ENCODE measurements at places on chromosomes 2 and 18.

GRCh38 chr2:133040170-133040569 lies 370.2 kb upstream of the LYPD1 start:
- no peak for DNase-seq

- DNase-seq: no peak
Measured at GRCh38 chr2:5437375-5437774, 254.8 kb upstream of the SOX11 start.

- DNase-seq: no peak
Measured at GRCh38 chr2:148273158-148273691, 252.3 kb downstream of the MBD5 start.

DNA sequence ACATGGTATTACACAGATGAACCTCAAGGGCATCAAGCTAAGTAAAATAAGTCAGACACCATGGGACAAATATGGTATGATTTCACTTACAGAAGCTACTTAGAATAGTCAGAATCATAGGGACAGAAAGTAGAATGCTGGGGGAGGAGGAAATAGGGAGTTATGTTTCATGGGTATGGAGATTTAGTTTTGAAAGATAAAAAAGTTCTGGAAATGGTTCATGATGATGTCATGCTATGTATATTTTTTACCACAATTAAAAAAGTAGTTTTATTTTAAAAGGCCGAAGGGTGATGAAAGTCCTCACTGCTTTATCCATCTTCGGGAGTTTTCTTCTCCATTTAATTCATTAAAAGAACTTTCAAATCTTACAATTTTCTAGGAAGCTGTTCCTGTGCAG lies 181.9 kb downstream of the CALCRL start:
- no peak for DNase-seq

DNA sequence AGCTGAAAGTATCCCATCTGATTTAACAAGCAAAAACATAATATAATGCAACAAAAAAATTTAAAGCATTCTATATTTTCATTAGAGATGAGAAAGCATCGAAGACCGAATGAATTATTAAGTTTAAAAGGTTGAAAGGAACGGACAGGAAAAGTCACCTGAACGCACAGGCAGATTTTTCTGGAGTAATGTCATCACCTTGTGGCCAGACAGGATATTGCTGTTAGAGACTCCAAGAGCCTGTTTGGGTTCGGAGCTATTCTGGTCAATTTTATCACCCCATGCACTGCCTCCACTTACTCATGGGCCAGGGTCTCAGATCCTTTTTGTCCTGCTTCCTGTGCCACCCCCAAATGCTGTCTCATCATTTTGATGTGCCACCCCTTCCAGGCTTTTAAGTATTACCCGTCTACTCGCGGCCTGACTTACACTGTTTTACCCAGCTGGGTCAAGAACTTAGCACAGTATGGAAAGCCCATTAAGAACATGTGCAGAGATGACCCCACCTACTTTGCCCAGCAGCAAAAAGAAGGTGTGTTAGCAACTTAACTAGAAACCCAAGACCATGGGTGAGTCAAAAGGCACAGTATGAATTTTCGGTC lies 27.3 kb downstream of the GKN2 start:
- DNase-seq: no peak

- no peak for DNase-seq
Measured at GRCh38 chr2:96486696-96487095, 18.5 kb downstream of the NEURL3 start.

DNA sequence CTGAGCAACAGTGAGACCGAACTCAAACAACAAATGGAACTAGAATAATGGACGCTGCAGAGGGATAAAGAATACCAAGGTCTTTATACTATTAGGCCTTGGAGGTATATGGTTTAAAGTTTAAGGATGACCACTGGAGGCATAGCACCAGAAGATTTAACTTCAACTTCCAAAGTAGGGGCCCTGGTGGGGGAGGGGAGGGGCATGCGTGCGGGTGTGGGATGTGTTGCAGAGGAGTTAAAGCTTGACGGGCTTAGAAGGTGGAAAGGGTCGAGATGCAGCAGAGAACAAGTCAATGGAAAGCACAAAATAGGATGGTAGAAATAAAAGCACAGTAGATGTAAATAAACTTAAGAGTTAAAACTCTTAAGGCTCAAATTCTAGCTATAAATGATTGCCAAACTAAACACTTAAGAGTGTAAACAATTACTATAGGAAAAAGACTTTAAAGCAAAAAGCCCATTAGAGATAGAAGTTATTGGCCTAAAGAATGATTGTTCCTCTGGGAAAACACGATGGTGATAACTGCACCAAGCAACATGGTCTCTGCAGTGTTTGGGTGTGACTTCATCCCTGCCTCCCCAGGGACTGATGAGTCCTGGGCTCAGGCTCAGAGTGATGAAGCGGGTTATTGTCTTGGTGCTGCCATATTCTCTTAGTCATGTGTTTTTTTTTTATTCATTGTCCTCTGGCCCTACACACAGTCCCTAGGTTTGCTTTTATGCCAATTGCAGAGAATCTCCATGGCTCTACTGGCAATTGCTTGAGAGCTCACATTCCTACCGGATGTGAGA lies 13.0 kb downstream of the RRM2 start:
- peak; percentile 46 for DNase-seq

GRCh38 chr2:16118611-16119590 lies 178.6 kb downstream of the MYCN start:
- no peak for DNase-seq

DNA sequence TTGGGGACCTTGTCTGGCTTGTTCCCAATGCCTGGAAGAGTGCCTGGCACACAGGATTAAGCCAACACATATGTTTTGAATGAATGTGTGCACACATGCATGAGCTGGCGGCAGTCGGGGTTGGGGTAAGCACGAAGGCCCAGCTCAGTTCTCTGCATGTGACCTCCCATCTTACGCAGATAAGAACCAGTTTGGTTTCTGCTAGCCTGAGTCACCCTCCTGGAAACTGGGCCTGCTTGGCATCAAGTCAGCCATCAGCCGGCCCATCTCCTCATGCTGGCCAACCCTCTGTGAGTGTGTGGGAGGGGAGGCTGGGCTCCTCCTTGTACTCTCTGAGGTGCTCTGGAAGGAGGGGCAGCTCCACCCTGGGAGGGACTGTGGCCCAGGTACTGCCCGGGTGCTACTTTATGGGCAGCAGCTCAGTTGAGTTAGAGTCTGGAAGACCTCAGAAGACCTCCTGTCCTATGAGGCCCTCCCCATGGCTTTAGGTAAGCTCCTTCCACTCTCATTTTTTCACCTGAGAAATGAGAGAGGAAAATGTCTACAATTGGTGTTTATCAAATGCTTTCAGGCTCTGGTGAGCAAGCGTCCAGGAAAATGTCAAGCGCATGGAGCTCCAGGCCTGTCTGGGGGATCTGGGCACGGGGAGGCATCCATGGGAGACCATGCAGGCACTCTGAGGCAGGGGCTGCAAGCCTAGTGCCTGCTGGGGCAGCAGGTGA lies 9.7 kb upstream of the IL1RN start:
- no peak for DNase-seq

DNA sequence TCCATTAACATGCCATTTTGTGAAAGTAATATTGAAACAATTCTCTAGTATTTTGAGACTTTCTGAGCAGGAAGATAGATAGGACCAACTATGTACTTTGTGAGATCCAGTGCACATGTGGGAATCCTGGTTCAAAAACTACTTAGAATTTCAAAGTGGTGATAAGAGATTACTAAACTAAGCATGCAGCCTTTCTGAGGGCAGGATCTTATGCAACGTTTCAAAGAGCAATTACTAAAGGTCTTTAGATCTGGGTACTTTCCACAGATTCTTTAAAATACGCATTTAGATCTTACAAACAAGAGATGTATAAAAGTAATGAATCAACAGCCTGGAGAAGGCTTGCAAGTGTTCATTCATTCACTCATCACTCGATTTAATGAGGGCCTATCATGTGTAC lies 124.4 kb upstream of the TRIB2 start:
- DNase-seq: no peak

- DNase-seq: no peak
Measured at GRCh38 chr2:46997329-46997728, 81.7 kb upstream of the MCFD2 start.

- DNase-seq: no peak
Measured at GRCh38 chr2:26913606-26913998, 56.8 kb upstream of the MAPRE3 start.

- DNase-seq: no peak
Measured at GRCh38 chr2:177053038-177053437, 159.6 kb upstream of the HNRNPA3 start.

DNA sequence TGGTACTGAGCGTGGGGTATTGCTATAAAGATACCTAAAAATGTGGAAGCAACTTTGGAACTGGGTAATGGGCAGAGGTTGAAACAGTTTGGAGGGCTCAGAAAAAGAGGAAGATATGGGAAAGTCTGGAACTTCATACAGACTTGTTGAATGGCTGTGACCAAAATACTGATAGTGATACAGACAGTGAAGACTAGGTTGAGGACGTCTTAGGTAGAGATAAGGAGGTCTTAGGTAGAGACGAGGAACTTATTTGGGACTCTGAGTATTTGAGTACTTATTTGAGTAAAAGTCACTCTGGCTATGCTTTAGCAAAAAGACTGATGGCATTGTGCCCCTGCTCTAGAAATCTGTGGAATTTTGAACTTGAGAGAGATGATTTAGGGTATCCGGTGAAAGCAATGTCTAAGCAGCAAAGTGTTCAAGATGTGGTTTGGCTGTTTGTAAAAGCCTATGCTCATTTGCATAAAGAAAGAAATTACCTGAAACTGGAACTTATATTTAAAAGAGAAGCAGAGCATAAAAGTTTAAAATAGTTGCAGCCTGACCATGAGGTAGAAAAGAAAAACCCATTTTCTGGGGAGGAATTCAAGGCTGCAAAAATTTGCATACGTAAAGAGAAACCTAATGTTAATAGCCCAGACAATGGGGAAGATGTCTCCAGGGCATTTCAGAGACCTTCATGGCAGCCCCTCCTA lies 219.6 kb downstream of the PDE1A start:
- DNase-seq: no peak

DNA sequence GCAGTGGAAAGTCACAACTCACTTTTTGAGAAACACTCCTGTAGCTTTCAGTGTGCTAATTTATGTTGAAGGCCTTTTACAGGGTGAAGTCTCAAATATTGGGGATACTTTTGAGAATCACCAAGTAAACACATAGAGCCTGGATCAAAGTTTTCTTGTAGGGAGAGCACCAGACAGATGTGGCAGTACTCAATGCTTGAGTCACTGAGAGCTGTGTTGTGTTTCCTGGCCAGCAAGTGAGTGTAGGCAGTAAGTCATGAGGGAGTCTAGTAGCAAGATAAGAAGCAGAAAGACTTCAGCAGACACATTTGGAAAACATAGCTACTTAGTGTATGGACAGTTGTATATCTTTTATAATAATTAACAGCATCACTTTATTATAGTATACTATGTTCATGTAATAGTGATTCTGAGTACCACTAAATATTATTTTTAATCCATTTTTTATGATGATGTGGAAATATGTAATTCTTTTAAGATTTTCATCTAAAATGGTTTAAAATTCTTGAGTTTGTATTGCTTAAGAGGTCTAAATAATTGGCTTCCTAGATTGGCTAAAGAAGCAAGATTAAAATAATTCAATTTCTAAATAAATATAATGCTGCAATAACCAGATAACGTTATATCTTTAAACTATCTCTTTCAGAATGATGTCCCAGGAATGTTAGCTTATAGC lies 12.8 kb downstream of the PSMD1 start:
- DNase-seq: no peak

DNA sequence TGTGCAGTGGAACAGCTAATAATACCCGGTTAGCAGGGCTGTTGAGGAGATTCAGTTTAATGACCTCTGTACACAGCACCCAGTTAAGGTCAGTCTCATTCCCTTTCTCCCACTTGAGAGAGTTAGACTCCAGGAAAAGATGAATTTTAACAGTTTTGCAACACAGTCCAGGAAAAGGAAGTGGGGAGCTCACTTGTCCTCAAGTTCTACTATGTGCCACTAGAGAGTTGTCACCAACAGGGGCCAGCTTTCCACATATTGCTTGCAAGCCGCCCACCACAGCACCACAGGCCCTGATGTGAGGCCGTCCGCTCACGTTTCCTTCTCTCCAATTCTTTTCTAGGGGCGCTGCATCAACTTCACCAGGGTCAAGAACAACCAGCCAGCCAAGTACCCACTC lies 142.1 kb downstream of the GFPT1 start:
- no peak for DNase-seq

DNA sequence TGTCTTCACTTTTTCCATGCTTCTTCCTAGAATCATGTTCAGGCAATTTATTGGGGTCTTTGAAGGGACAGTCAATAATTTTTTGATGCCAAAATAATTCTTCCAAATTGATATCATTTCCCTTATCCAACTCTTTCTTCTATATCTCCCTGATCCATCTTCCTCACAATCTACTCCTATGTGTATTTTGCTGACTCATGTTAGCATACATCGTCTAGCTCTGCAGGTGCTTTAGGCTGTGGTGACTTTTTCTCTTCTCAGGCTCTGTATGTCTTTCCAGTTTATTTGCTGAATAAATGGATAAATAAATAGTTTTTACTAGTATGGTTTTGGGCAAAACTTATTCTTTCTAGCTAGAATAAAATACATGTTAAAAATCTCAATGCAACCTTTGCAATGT lies 1650.9 kb upstream of the TMEFF2 start:
- no peak for DNase-seq

DNA sequence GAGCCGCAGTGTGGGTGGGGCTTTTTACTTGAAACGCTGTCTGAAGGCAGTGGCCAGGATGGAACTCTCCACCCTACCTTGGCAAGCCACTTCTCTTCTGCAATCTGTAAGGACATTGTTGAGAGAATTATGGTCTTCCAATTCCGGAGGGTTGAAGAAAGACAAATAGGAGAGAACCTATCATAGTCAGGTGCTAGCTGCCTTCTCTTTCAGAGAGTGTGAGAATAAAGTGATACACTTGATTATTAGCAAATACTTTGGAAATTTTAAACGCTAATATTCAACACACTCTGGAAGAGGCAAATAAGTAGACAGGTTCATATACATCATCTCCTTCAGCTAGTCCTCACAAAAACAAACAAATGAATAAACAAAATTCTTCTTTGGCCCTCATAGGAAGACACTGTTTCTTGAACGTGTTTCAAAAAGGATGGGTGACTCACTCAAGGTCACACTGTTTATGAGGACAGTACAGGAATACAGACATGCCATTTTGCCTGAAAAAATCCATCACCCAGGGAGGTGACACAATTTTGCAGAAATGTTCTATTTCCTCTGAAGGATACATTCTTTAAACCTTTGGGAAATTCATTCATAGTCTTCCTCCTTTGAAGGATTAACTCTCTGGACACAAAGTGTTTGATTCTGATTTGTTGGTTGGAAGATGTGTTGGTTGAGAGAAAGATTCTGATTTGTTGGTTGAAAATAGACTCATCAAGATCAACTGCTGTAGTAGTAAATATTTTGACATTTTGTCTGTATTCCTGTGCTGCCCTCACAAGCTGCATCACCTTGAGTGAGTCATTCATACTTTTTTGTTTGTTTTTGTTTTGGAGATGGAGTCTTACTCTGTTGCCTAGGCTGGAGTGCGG lies 2.2 kb upstream of the IL1RN start:
- no peak for DNase-seq
